Activated CD4-positive, alpha-beta T cell treated with anti-CD3 and anti-CD28 coated beads, Interleukin-2, amount 50 U/mL, for 4 hours (primary cell): ENCODE measurements at places on chromosomes 4 and X.

DNA sequence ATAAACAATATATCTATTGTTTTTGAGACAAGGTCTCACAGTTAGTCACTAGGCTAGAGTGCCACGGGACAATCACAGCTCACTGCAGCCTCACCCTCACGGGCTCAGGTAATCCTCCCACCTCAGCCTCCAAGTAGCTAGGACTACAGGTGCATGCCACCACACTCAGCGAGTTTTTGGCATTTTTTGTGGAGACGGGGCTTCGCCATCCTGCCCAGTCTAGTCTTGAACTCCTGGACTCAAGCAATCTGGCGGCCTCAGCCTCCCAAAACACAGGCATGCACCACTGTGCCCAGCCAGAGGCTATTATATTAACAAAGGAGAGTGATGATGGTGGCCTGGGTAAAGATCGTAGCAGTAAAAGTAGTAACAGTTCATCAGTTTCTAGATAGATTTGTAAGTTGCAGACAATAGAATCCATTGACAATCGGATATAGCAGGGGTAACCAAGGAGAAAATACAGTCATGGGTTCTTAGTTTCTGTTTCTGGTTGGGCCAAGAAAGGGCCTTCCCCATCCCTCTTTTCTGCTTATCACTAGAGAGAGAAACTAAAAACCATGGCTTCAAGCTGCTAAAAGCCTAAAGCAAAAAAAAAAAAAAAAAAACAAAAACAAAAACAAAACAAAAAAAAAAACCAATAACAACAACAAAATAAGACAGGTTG lies 60.6 kb downstream of the ANXA10 start:
- no peak for DNase-seq

- no peak for DNase-seq
These were observed 27.3 kb downstream of the OFD1 start for GRCh38 chrX:13761606-13762414.

- DNase-seq: no peak
These were observed 507.1 kb downstream of the CENPC start for GRCh38 chr4:67038228-67038566.

DNA sequence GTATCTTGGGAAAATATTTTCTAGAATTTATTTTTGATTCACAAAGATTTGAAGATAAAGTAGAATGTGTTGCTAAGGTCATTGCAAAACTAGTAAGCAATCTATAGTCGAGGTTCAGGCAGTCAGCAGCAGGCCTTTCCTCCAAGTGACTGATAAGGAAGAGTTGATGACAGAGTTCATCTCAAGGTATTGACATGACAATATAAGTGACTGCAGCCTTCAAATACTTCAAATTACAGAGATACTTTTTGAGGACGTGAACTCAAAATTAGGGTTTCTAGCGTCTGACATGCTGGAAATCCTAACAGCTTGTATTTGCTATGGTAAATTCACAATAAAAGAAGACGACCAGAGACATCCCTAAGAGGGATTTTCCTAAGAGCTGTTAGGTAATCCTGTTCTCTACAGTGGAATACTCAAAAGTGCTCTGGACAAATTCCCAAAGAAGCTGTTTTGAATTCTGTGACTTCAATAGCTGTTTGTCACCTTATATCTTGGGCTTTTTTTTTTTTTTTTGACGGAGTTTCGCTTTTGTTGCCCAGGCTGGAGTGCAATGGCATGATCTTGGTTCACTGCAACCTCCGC lies 7.4 kb downstream of the ARHGAP10 start:
- DNase-seq: no peak

DNA sequence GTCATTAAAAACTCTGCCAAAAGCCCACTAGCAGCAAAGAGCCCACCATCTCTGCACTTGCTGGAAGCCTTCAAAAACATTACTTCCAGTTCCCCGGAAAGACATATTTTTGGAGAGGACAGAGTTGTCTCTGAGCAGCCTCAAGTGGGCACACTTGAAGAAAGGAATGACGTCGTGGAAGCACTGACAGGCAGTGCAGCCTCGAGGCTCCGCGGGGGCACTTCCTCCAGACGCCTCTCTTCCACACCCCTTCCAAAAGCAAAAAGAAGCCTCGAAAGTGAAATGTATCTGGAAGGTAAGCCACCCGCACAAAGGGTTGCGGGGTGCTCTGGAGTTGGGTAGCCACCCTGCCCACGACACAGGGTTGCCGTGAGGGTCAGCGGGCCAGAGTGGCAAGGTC lies 25.9 kb downstream of the OFD1 start:
- DNase-seq: no peak

- no peak for DNase-seq
These were observed 63.3 kb downstream of the ZNF182 start for GRCh38 chrX:47940448-47940847.

DNA sequence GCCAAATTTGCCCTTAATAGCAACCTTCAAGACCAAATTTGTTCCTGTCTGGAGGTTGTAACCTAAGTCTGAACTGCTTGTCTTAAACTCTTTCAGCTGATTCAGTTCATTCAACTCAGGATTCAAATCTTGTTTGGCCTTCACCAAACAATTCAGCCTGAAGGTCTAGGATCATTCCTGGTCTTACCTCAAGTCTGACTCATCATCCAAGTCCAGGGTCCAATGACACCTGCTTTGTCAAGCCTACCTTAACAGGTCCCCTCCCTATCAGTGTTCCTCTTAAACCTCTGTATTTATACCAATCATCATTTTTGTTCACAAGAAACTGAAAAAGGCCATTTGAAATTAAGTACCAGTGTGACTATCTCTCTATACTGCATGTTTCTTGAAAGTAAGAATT lies 237.8 kb downstream of the PPP1R2C start:
- DNase-seq: no peak

- DNase-seq: no peak
These were observed 17.6 kb upstream of the LCORL start for GRCh38 chr4:18039113-18039512.

DNA sequence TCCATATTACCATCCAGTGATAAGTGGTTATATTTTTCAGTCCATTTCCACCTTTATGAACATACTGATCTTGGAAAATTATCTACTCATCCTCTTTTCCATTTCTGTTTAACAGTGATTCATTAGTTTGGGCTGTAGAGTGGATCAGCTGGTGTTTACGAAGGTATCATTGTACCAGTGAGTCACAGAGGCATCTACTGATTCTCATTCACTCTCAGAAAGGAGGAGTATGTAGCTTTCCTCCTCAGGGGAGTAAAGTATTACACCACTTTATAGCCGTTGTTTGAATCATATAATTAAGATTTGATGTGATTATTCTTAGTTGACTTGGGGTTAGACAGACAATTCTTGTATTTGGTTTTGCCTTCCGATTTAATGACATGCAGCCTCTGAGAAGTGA lies 74.7 kb downstream of the GALNT7 start:
- DNase-seq: no peak

GRCh38 chrX:97234471-97235081 lies 350.9 kb downstream of the RPA4 start:
- no peak for DNase-seq
